Stimulated activated CD8-positive, alpha-beta memory T cell treated with anti-CD3 and anti-CD28 coated beads, Interleukin-15, amount 100 ng/mL, for 24 hours (primary cell): ENCODE measurements at places on chromosomes 5 and 9.

DNA sequence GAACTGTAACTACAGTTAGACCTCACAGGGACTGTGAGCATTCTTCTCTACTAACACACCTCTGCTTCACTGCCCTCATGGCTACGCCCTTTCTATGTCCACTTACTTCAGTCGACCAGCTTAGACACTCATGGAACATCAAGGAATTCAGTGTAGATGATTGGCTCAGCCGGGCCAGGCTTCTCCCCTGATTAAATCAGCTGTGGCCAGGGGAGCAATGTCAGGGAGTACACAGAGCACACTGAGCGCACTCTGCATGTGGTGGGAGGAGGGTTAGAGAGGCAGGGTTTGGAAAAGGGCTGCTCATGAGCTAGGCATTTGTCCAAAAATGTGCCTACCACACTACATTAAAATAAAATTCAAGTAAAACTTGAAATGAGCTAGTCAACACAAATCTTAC, 400.5 kb downstream of the ARRDC3 start:
- no peak for DNase-seq

DNA sequence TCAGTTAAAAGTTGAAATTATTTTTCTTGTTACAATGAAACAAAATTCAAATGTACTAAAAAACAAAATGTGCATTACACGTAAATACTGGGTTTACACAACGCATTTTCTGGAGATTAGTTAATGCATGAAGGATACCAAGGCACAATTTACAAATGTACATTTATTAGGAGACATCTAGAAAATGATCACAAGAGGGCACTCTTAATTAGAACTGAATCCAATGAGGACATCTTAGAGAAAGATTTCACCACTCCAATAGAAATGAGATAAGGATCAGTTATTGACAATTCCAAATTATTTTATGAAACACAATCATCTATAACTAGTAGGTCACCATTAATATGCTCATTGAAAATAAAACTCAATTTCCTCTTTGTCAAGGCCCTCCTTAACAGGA, 36.6 kb upstream of the CDH12 start:
- no peak for DNase-seq

DNA sequence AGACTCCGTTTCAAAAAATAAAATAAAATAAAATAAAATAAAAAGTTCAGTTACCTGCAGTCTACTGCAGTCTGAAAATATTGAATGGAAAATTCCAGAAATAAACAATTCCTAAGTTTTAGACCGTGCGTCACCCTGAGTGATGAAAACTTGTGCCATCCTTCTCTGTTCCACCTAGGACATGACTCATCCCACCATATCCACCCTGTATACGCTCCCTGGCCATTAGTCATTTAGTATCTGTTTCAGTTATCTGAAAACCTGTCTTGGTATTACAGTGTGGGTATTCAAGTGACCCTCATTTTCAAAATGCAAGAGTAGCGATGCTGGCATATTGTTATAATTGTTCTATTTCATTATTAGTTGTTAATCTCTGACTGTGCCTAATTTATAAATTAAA, 51.8 kb upstream of the TEX48 start:
- no peak for DNase-seq

GRCh38 chr9:87601176-87601575, 103.5 kb downstream of the DAPK1 start:
- DNase-seq: no peak

DNA sequence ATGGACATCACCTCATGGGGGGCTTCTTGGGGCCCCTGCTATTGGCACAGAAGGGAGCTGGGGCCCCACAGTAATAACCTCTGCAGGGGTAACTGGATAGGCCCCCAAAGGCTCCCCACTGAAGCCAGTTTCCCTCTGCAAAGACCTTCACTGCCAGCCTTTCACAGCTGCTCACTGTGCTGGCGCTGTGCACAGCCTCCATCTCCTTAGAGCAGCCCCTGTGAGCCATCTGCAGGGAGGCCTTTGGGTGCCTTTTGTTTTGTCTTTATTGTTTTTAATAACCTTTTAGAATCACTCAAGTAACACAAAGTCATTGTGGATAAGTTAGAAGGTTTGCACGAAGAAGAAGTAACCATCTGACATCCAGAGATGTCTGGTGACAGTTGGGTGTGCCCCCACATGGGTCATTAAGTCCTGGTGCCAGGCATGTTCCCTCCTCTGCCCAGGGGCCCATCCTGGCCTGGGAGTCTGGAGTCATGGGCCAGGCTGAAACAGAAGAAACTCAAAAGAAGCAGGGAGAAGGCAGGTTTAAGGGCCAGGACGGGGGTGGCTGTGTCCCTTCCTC, 42.7 kb downstream of the NCS1 start:
- no peak for DNase-seq

- no peak for DNase-seq
These were observed 299.9 kb upstream of the RFX3 start for GRCh38 chr9:3825721-3826120.

DNA sequence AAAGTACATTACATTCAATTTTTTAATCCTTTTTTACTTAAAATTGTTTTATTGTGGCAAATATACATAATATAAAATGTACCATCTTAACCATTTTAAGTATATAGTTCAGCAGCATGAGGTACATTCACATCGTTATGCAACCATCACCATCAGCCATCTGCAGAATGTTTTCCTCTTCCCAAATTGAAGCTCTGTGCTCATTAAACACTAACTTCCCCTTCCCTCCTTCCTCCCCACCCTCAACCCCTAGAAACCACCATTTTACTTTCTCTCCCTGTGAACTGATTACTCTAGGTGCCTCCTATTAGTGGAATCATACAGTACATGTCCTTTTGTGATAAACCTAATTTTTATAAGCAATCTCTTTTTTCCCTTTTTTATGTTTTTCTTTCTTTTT, 15.6 kb downstream of the TEX53 start:
- no peak for DNase-seq

DNA sequence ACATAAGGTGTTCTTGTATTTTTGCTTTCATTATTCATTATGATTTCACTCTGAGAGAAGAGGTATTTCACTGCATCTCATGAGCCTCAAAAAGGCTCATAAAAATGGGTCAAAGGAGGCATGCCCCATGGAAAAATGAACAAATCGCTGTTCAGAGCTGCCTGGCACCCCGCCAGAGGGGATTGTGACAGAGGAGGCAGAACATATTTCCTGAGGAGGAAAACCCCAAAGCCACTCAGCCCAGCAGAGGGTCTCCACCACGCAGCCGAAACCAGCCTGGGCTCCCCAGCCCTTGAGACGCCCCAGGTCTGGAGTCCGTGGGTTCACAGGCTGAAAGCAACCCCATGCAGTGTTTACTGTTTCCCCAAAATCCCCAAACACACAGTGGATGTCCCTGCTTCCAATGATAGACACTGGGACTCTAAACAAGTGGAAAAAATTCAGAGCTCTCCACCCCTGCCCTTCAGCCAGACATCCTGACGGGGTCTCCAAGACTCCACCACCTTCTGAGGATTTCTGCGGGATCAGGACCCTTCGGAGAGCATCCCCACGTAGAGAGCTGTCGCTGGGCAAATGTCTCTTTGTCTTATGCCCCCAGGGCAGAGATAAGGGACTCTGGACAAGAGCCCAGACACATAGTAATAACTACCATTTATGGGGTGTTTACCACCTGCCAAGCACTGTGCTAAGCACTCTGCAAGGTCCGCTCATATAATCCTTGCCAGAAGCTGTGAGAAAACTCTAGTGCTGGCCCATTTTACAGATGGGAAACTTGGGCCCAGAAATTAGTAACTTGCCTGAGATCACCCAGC, 122.3 kb downstream of the PAX5 start:
- no peak for DNase-seq

DNA sequence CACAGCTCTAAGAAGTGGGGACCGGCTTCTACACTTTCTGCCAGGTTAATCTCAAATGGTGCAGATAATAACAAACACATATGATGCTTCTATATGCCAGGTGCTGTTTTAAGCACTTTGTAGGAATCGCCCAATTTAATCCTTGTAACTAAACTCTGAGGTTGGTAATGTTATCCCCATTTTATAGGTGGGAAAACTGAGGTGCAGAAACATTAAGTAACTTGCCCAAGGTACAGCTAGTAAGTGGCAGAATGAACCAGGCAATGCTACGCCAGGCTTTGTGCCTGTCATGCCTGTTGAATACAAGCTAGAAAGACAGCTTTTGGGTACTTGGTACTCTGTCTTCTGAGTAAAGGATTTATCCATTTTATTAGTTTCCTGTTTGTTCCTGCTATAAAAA, 19.7 kb downstream of the IQGAP2 start:
- DNase-seq: no peak

GRCh38 chr9:32414856-32415255, 30.4 kb downstream of the ACO1 start:
- DNase-seq: no peak

GRCh38 chr5:179422908-179423481, 77.7 kb upstream of the ADAMTS2 start:
- no peak for DNase-seq

DNA sequence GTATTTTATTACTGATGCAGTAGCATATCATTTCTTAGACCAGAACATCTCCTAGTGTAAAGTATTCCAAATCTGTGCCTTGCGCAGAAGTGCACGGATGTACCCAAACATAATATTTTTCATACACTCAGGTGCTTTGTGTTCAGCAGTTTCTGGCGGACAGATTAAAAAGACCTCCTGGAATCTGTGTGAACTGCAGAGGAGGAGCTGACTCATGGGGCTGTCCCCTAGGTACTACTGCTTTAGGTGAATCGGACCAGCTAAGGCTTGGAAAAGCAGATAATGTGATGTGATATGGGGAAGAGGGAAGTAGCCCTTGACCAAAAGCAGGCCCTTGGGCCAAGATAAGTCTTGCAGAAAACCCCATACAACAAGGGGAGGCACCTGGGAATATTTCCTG, 310.1 kb downstream of the PLK2 start:
- no peak for DNase-seq

GRCh38 chr9:117952581-117952980, 248.4 kb downstream of the TLR4 start:
- DNase-seq: no peak

- no peak for DNase-seq
These were observed 104.3 kb downstream of the NFIB start for GRCh38 chr9:14209399-14210345.

GRCh38 chr5:54062958-54063357, 247.4 kb downstream of the ARL15 start:
- DNase-seq: no peak

DNA sequence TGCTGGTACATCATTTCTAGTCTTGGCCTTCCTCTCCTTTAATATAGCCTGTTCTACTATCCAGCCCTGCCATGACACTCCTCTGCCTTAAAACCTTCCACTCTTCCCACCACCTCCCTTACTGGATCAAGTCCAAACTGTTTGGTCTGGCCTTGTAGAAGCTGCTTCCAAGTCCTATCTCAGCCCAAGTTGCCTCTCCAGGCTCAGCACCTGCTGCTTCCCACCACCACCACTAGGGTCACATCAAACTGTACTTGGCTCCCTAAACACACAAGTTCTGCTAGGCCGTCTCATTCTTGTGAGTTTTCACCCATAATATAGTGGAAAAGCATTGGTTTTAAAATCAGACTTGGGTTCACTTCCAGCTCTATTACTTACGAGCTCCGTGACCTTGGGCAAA, 1.4 kb downstream of the NDUFA8 start:
- no peak for DNase-seq

- DNase-seq: no peak
These were observed 39.6 kb downstream of the SFXN1 start for GRCh38 chr5:175517824-175518450.

DNA sequence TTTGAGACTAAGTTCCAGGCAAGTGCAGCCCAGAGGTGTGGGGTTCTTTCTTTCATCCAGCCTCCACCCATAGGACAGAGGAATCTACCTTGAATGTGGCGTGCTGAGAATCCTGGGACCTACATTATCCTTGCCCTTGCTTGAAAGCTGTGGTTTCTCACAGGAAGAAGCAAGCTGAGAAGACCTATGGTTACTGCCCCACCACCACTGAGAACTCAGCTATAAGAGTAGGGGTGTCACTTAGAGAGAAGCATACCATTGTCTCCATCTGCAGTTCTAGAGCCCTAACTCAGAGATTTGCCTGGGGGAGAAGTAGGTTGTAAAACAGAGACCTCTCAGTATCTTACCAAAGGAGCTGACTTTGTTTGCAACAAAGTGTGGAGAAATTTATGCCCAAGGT, 72.4 kb downstream of the SV2C start:
- DNase-seq: no peak

- no peak for DNase-seq
These were observed 211.2 kb downstream of the MEF2C start for GRCh38 chr5:88671505-88672499.

DNA sequence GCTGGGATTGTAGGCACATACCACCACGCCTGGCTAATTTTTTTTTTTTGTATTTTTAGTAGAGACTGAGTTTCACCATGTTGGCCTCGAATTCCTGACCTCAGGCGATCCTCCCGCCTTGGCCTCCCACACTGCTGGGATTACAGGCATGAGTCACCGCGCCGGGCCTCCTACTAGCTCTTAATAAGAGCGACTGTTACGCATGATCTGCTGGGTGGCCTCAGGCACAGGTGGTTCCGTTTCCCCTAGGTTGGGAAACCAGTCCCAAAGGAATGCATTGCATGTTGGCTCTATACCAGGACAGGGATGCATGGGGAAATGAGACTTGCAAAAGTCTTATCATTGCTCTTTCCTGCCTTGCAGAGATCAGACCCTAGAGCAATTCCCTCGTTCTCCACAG, 184.7 kb upstream of the PPP1R26 start:
- DNase-seq: no peak

DNA sequence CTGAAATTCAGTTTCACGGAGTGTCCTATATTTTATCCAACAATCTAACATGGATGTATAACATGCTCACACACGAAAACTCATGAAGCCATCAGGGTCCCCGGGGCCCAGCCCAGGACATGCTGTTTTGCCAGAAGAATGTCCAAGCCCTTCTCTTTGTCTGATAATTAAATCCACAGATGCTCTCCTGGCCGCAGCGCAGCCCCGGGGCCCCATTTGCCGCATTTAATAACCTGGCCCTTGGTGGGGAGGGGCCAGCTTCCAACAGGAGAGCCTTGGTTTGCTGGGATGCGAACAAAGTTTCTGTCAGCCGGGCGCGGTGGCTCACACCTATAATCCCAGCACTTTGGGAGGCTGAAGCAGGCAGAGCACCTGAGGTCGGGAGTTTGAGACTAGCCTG, 30.0 kb downstream of the PLPP7 start:
- no peak for DNase-seq

- DNase-seq: no peak
These were observed 23.1 kb upstream of the PLPP6 start for GRCh38 chr9:4638968-4639367.

GRCh38 chr9:130461218-130461630, 16.5 kb downstream of the ASS1 start:
- peak; percentile 70 for DNase-seq

DNA sequence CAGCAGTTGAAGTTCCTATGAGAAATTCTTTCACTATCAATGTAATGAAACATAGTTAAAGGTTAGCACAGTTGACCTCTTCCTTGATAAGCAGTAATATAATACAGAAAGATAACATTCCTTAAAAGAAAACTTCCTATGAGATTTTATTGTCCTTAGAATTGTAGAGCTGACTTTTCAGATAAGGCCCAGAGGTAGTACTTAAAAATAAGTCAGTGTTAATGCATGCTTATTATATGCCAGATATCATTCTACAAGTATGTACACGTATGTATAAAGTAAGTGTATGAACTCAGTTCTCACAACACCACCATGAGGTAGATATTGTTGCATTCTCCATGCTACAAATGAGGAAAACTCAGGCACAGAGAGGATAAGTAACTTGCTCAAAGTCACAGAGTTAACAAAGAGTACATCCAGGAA, 15.3 kb downstream of the AP3S1 start:
- DNase-seq: no peak

GRCh38 chr5:172688349-172689217, 47.5 kb downstream of the NEURL1B start:
- no peak for DNase-seq

GRCh38 chr5:166938071-166938470, 1353.4 kb upstream of the WWC1 start:
- no peak for DNase-seq
